Parietal lobe (tissue), 2 donors: ENCODE measurements at places on chromosomes 4 and X. TPM values are rescaled to one million over a fixed set of nuclear protein-coding genes. Genes with fewer than 3 reads are reported as not detected.

Gene ZMAT1
- total RNA-seq = 22.8 TPM

Gene VCX3B
- total RNA-seq = not detected

Gene ZCCHC18
- total RNA-seq = 18.2 TPM

Gene GABRE
- 3.1 TPM for total RNA-seq

Gene XAGE1B
- not detected for total RNA-seq

Gene FAM53A
- 0.63 TPM for total RNA-seq

Gene PAGE4
- not detected for total RNA-seq

Gene ETDB
- not detected for total RNA-seq

Gene BEX4
- 79.8 TPM for total RNA-seq

Gene GRID2
- 42.9 TPM for total RNA-seq

Gene DDX53
- total RNA-seq = not detected

Gene UGT2B17
- not detected for total RNA-seq

Gene MEPE
- total RNA-seq = not detected

Gene AKAP4
- not detected for total RNA-seq

Gene CENPVL1
- total RNA-seq = 2.5 TPM

Gene ASB9
- total RNA-seq = 1.6 TPM

Gene ZFP92
- 1.9 TPM for total RNA-seq

Gene CSN1S1
- total RNA-seq = not detected

Gene RTL9
- 0.63 TPM for total RNA-seq

Gene SEL1L3
- total RNA-seq = 155 TPM
